ENCODE measurements at places on chromosomes 1 and 21. TPM values are rescaled to one million over a fixed set of nuclear protein-coding genes. Genes with fewer than 3 reads are reported as not detected.
A peak's percentile ranks its signal among the peaks of the same experiment; 100 is the strongest.

GRCh38 chr1:67312615-67313014 lies 4.9 kb downstream of the IL12RB2 start:
- no peak for DNase-seq
- H3K27ac ChIP-seq = no peak overlapping the region
- no peaks in the 10 kb centered on the region for H3K4me1 ChIP-seq
- H3K4me3 ChIP-seq = no peak overlapping the region
- H3K27me3 ChIP-seq = peaks cover 5% of the 10 kb centered on the region

DNA sequence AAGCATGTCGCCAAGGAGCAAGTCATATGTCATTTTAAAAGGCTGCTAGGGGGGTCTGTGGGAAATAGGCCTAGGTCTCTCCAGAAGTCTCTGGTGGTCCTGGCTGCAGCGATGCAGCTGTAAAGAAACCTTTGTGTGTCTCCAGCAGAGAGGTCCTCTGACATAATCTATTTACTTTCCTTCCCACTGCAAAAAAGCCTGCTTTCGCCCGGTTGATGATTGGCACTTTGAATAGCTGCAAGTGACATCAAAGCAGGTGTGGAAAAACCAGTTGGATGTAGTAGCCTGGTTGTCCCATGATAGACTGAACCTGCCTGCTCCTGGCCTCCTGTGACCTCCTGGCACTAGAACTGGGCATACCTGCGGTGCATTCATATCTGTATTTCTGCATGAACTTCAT lies 13.8 kb downstream of the RASSF5 start:
- no peak for DNase-seq
- H3K27ac ChIP-seq = no peak overlapping the region
- H3K36me3 ChIP-seq = no peaks in the 10 kb centered on the region
- H3K4me1 ChIP-seq = no peaks in the 10 kb centered on the region
- no peaks in the 10 kb centered on the region for H3K27me3 ChIP-seq

Gene RPE65
- not detected for polyA plus RNA-seq

GRCh38 chr1:156848461-156849150 lies 10.3 kb downstream of the INSRR start:
- no peak overlapping the region for H3K4me3 ChIP-seq
- DNase-seq = peak; percentile 49
- H3K36me3 ChIP-seq = no peaks in the 10 kb centered on the region
- no peak overlapping the region for H3K27ac ChIP-seq
- H3K4me1 ChIP-seq = peaks cover 3% of the 10 kb centered on the region

DNA sequence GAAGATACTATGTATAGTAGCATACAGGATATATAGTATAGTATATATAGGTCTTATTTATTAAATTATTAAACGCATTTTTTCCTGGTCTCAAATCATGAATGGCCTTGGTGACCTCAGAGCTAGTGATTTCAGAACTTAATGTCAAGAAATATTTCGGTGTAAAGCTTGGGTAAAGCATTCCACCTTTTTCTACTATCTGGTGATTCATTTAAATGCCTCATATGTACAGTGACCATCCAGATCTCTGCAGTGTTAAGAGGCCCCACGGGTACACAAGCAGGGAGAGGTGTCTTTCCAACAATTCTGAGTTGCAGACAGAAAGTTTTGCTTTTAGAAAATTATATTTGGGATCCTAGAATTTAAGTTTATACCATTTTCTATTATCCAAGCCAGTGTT lies 626.5 kb downstream of the PTPRC start:
- H3K27me3 ChIP-seq = no peaks in the 10 kb centered on the region
- no peak overlapping the region for H3K4me3 ChIP-seq
- H3K36me3 ChIP-seq = no peaks in the 10 kb centered on the region
- no peak overlapping the region for H3K27ac ChIP-seq
- no peaks in the 10 kb centered on the region for H3K4me1 ChIP-seq
- peak; percentile 48 for DNase-seq
